ENCODE measurements at places on chromosomes 13 and 19.

DNA sequence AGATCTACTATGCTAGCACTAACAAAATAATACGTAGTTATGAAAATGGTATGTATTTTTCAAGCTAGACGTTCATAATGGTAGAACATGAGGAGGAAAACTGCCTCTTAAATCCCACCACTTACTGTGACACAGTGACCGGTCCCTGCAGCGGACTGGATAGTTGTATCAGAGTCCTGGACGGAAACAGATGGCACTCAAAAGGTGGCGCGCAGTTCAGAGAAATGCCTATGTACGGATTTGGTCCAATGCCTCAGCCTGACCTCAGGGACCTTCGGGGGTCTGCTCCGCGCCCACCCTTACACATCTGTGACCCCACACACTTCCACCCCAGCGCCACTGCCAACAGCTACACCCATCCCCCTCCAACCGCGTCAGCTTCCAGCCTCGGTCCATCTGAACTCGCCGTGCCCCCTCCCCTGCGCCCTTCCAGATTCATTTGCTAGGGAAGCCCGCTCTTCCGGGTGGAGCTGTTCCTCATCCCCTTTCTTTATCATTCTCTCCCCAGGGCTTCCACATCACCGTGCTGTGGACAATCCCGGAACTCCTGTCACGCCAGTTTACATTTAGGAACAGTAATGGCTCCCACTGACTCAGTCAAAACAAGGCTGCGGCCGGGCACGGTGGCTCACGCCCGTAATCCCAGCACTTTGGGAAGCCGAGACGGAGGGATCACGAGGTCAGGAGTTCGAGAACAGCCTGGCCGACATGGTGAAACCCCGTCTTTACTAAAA, 792 bp upstream of the LENG8 start:
- DNase-seq: peak; percentile 69

GRCh38 chr19:57241176-57241575, 744 bp downstream of the ZNF805 start:
- no peak for DNase-seq

DNA sequence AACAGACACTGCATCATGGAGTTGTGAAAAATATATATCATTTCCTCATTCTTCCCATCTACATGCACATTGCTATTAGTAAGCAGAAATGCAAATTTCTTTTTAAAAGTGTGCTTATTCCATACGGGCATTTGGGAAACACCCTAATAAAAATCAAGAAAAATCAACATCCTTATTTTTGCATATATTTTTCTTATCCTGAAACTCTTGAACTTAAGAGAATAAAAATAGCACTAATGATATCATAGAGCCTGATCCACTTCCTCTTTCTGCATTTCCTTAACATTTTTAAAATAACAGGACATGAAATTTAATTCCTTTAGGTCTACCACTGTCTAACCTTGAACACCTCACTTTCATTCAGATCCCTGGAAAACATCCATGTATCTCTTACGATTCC, 123.3 kb downstream of the VWA8 start:
- no peak for DNase-seq

- no peak for DNase-seq
Observed at GRCh38 chr13:72884101-72884500, 102.2 kb downstream of the PIBF1 start.

DNA sequence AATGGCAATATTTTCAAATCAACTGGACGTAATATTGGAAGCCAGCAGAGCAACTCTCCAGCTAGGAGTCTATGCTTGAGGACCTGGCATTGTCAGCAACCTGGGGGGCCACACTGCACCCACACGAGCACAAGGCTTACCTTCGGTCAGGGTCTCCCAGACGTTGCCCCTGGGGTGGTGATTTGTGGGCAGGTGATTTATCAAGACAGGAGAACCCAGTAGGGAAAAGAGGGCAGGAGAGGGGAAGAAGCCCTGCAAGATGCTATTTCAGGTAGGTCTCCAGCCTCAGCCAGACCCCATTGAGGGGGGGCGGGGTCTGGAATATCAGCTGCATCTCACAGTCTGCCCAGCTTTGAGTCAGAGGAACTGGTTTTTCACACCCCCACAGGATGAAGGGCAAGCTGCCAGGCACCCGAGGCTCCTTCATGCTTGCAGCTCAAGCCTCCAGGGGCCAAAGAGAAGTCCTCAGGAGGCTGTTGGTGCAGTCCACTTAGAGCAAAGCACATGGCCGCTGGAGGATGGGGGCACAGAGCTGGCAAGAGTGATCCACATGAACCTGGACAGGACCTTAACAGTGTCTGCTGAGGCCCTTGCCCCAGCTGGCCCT, 80.9 kb upstream of the UQCRFS1 start:
- DNase-seq: no peak

DNA sequence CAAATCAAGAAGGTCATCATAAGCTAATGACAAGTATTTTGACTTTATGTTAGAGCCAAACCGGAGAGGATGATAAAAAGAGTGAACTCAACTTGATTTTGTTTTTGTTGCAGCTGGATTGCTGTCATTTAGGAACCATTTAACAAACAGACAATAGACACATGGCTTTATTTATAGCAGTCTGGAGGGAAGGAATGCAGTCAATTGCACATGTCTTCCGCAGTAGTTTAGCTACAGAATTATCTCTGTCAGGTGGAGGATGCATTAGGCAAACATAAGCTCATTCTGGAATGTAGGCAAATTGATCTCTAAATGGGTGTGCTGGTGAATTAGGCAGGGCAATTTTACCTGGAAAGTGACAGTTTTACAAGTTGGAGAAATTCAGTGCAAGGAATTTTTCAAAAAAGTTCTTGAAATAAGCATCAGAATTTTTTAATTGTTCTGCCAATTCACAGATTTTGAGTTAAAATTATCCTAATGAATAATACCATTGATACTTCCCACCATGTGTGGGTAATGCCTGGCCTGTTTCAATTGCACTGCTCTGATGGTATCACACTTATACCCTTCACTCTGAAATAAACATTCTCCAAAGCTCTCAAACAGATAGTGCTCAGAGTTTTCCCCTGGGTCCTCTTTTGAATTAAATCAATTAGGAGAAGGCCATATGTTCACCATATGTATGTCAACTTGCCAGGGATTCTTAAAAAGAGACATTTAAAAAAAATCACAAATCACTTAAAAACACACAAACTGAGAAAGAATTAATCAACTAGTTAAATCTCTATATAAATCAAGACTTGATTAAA, 318.3 kb downstream of the NDFIP2 start:
- DNase-seq: no peak

DNA sequence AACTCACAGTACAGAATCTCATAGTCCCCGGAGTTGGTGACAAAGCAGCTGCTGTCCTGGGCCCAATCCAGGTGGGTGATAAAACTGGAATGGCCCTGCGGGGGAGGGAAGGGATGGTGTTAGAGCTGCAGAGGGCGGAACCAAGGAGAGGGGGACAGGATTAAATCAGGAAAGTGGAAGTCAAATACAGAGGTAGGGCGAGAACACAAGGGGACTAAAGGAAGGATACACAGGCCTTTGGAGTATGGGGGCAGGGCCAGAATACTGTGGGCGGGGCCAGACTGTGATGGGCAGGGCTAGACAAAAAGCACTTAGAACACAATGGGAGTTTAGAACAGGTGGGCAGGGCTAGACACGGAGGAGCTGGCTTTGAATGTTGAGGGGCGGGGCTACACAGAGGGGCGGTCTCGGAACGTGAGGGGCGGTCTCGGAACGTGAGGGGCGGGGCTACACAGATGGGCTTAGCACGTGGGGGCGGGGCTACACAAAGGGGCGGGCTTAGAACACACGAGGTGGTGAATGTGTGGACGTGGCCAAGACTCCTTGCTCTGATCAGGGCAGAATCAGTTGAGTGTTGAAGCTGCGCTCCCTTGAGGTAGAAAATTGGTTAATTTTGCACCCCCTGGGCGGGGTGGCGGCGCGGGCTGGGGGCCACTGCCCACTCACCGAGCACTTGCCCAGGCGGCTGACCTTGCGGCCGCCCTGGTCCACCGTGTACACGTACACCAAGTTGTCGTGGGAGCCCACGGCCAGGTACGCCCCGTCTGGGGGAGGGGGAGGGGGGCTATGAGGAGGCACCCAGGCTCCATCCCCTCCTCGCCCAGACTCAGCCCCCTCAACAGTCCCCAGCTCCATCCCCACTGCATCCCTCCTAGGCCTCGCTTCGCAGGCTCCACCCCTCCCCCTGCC, 14.0 kb upstream of the GPR4 start:
- peak; percentile 59 for DNase-seq
